ENCODE measurements at places on chromosomes 2 and 18.

DNA sequence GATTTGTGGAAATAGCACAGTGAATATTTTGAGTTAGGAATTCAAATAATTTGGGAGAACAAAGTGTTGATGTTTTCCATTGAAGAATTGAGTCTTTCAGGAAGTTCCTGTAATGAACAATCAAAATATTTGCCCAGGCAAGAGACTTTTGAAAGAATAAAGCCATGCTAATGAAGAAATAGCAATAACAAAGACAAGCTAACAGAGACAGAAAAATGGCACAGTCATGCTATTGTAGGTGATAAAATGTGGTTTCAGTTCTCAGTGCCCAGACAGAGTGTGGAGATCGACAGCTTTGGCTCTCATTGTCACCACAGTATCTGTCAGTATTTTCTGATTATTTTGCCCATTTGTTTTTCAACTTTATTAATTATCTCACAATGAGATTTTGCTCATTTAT, 490.8 kb upstream of the PIK3C3 start:
- no peak for DNase-seq

GRCh38 chr2:216031960-216032689, 18.8 kb upstream of the MREG start:
- no peak for DNase-seq

GRCh38 chr2:186129767-186130581, 356.1 kb upstream of the ZC3H15 start:
- peak; percentile 64 for DNase-seq

DNA sequence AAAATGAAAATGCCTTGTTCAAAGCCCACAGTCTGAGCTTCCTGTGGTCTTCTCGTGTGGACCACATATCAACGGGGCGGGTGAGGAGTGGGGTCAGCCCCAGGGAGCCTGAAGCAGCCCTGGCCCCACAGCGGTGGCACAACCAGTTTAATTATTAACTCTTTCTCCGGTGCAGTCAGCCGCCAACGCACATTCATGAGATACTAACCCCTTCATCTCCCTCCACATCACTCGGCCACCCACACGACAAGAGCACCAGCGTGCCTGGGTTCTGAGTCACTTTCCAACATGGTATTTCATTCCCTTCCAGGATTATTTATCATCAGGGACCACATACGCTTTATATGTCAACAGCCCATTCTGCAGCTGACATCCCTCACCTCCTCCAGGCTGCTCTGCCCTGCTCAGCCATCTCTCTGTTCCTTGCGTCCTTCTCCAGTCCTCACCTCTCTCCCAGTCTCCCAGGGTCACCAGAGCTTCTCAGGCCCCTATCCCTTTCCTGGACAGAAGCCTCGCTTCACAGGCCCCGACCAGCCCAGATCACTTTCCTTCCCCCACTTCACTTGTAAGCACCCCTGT, 48.0 kb upstream of the ID2 start:
- no peak for DNase-seq

GRCh38 chr2:216469661-216470060, 29.0 kb upstream of the RPL37A start:
- DNase-seq, result no peak

DNA sequence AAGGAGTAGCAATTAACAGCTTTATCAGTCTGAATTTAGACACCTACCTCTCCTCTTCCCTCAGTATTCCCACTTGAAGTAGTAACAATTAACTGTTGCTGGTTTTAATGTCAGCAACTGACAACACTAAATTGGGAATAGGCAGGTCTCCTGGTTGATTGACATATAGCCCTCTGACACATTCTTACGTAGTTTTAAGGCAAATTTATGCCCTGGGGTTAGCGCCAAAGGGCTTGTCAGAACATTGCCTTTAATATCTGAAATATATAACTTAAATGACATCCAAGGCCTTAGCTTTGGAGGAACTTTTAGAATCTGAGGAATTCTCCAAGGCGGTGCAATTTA, 7.4 kb downstream of the ASXL3 start:
- DNase-seq, result no peak

DNA sequence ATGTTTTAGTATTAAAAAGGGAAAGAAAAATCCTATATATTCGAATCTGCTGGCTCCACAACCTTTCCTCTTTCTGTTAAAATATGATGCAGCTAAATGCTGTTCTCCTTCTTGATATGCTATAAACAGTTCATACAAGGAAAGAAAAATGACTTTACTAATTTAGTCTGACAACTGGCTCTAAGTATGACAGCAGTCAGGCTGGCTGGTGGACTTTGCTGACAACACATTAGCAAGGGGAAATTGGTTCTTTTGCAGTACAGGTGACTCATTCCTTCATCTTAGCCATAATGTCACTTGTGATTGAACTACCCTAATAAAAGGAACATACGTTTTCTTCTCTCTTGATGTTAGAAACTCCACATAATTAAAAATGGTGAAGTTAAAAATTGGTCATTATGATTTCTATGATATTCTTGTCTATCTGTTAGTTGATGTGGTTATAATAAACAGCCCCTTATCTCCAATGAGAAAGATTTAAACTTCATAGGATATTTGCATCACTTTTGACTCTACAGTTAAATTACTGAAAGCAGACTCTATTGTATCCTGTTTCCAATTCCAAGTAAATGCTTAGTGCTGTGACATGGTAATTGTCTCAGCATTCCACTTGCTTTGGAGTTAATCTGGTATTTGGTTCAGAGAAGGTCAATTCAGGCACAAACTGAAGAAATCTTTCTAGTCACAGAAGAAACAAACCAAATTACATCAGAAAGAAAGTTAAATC, 315.3 kb upstream of the GULP1 start:
- no peak for DNase-seq

- no peak for DNase-seq
These were observed 245.7 kb downstream of the DYM start for GRCh38 chr18:49214706-49215105.

DNA sequence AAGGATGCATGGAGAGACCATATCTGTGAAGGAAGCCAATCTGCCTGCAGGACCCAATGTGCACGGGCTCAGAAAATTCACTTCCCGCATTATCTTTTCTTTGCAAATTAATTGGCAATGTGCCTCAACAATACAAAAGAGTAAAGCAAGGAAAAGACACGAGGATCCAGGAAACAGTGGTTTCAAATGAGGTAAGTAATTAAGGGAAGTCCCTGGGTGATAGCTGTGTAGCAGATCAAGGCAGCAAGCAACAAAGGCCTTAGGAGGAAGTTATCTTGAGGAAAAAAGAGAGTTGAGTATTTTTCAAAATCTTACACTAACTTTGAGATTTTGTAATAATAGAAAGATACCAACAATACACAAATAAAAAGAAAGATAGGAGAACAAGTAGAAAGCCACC, 44.3 kb upstream of the TGIF1 start:
- DNase-seq, result no peak

GRCh38 chr2:115908731-115909130, 1466.3 kb downstream of the DPP10 start:
- DNase-seq, result no peak

DNA sequence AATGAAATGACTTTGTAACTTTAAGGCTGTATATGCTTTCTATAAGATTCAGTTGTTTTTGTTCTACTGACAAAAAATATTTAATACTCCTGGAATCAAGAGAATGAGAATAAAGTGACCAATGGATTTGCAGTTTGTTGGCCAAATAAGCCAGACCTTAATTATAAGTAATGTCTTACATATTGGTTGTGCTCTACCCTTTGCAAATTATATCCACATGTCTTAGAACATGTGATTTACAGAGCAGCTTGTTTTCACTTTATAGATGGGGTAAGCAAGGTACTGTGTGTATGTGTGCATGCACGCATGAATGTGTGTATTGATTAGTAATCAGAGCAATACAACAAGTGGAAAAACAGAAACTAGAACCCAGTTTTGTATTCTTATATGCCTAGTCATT, 59.1 kb downstream of the RMDN2 start:
- no peak for DNase-seq

DNA sequence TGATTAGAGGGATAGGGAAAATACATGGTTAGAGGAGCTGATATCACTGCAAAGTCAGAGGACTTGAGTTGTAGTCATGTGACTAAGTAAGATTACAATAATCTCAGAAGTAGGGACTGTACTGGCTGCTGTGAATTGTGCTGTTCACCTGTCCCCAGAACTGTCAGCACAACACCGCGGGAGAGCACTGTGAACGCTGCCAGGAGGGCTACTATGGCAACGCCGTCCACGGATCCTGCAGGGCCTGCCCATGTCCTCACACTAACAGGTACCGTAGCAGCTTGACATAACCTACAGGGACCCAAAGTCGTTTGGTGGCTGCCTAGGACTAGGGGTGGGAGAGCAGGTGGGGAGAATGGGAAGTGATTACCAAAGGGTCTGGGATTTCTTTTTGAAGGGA, 132.8 kb upstream of the TTC39C start:
- peak; percentile 82 for DNase-seq

DNA sequence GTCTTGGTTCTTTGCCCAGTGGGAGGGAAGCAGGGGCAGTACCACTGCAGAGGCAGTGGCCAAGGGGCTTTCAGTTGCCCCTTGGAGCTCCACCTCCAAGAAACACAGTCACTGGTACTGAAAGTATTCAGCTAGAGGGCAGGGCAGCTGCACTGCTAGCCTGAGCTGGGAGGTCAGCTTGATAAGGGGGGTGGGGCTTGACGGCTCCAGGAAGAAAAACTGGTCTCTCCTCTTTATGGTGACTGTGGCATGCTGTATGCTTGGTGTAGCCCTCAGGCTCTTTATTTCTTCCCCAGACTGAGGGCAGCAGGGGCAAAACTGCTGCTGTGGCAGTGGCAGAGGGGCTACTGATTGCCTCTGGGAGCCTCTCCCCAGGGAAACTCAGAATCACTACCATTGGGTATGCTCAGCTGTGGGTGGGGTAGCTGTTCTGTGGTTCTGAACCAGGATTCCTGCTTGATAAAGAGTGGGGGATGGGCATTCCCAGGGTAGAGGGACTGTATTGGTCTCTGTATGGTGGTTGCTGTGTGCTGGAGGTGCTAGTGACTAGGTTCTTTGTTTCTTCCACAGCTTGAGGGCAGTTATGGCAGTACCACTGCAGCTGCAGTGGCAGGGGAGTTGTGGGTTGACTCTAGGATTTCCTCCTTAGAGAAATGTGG, 134.6 kb upstream of the SCN7A start:
- DNase-seq, result no peak

DNA sequence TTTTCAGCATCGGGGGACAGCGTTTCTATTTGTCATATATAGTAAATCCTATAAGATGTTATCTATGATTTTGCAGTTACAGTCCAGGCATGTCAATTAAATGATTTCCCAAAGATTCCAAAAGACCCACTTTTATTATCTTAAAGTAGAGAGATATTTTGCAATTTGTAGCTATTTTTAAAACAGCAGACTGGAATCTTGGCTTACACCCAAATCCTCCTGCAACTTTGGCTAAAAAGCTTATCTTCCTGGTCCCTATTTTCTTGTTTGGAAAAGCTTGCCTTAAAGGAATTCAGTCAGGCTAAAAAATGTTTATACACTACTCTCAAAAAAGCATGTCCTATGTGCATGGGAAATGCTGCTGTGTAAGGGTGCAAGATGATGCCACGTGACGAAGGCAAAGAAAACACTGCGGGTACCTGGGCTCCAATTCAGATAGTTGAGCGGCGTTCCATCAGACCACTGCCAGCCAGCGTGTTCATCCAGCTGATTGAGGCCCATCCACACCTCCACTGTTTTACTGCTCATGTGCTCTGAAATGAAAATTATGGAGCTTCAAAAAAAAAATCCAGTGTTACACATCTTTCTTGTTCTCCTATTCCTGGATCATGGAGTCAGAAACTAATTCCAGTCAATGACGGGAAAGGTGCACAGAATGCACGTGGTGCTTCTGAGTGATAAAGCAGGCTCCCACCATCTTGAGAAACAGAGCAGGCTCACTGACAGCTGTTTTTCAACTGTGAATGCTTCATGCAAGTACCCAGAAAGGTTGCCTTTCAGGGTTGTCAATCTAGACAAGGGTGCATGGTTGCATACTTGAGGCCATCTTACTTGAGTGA, 33.8 kb downstream of the PLA2R1 start:
- no peak for DNase-seq

- peak; percentile 24 for DNase-seq
These were observed 116.2 kb downstream of the RND3 start for GRCh38 chr2:150371044-150371818.

GRCh38 chr2:158504088-158504487, 47.3 kb downstream of the PKP4 start:
- DNase-seq, result no peak

DNA sequence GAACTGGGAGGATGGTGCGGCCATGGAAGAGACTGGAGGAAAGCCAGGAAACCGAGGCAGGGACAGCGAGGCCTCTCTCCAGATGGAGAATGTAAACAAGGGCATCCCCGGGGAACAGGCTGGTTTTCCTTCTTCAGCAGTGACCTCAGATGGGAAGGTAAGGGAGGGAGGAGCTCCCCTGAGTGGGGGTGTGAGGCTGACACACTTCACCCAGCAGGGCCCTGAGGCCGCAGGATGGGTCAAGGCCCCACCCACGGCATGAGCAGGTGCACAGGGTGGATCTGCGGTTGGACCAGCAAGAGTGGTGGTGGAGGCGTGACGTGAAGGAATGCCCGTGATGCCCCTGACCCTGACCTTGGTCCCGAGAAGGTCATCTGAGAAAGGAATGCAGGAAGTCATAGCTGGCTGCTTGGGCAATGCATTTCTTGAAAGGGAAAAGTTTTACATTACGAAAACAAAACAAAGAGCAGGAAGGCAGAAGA, 48.1 kb downstream of the ADCY3 start:
- DNase-seq, result no peak

DNA sequence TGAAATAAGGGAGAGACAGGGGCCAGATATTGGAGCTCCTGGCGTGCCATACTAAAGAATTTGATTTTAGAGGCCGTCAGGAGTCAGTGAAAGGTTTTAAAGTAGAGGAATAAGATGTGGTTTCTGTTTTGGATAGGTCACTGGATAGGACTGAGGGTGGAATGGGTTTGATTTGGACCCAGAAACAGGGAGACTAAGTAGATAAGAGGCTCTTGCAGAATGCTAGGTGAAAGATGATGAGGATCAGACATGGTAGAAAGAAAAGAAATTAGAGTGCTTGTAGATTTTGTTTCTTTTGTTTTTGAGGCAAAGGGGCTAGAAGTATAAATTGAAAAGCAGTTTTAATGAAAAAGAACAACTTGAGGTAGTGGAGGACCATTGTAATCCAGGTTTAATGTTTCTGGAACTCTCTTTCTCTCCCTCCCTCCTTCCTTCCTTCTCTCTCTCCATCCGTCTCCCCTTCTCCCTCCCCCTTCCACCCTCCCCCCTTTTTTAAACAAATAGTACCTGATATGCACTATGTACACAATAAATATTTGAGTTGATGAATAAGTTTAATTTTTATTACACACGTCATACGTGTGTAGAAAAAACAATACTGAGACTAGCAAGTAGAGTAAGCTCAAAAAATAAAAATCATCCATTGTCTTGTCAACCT, 1.9 kb downstream of the NDUFV2 start:
- DNase-seq, result no peak

GRCh38 chr18:27685807-27686412, 491.0 kb downstream of the CDH2 start:
- peak; percentile 22 for DNase-seq

All from NCI-H1105 treated with DMSO at 0.1 percent for 48 hours (cell line).